ENCODE measurements at places on chromosomes 11 and 22.

- no peak for DNase-seq
Measured at GRCh38 chr11:56340289-56340688, 5.5 kb upstream of the OR8K1 start.

DNA sequence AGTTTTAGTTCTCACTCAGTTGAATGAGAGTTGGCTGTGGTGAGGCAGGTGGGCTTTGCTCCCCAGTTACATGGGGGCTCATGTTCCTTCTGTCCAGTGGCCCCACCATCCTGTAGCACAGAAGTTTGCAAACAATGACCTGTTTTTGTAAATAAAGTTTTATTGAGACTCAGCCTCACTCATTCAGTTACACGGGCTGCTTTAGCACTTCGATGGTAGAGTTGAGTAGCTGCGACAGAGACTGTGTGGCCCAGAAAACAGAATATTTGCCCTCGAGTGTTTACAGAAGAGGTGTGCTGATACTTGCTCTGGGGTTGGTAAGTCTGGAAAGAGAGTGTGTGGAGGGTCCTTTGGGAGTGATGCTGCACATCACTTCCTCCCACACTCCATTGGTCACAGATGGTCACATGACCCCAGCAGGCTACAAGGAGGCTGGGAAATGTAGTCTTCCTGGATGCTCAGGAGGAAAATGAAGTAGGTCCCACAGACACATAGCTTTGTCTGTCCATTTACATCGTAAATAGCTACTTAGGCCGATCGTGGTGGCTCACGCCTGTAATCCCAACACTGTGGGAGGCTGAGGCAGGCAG is 34.6 kb downstream of the IFT27 start:
- DNase-seq, result no peak

GRCh38 chr22:45208993-45209838 is 31.5 kb downstream of the KIAA0930 start:
- DNase-seq, result no peak

DNA sequence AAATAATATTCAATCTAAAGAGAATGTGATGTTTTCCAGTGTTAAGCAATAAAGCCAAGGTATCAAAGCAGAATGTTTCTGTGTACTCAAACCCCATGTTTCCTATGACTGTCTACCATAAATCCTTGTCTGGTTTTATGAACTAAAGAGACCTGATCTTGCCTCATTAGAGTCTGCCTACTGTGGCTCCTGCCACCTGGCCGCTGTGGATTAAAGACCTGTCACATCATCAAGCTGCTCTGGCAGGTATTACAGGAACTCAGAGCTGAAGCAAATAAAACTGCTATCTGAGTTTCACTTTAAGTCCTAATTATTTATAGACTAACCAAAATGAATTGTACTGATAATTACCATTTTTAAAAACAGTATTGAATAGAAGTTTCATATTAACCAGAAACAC is 207.8 kb upstream of the CCDC90B start:
- no peak for DNase-seq

DNA sequence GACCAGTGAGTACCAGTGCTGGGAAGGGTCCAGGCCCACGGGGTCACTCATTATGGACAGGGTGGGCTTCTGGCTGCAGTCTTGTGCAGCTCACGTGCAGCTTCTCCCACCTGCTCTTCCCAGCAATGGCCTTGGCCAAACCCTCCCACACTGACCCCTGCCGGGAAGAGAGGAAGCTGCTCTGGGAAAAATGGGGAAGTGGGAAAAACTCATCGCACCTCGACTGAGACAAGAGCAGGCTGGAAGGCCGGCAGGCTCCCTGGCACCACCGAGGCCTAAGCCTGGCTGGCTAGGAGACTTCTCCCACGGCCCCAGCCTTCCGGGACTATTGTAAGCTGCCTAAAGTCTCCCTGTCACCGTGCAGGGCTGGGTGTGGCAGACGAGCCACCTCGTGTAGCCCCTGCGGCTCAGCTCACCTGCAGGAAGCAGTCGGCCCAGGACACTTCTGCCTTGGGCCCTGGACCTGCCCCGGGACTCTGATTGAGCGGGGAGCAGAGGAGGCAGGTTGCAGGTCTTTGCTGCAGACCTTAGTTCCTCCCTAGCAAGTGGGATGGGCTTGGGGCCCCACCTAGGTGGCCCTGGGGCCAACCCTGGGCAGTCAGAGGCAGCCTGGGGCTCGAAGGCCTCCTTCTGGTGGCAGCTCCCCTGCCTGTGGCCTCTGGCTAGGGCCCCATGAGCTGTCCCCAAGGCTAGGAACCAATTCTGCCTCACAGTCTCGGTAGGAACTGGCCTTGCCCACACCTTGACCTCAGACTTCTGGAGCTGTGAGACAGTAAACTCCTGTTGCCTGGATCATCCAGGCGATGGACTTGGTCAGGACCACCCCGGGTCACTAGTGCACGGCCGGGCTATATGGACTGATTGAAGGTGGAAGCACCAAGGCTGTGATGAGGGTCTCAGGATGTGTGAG is 23.1 kb downstream of the MRGPRG start:
- no peak for DNase-seq

DNA sequence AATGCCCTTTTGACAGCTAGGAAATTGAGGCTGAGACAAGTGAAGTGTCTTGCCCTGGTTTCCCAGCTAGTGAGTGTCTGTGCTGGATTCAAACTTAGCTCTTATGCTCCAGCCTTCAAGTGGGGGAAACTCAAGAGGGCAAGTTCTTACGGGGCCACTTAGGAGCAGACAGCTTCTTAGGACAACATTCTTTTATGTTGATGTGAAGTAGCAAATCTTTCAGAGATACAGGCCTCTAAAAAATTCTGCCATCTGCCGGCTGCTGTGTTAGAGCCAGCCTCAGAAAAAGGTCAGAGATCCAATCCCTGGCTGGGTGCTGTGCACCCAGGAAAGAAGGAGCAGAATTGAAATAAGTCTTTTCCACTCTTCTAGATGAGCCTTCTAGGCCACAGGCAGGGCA is 26.6 kb downstream of the TIMP3 start:
- DNase-seq, result no peak

DNA sequence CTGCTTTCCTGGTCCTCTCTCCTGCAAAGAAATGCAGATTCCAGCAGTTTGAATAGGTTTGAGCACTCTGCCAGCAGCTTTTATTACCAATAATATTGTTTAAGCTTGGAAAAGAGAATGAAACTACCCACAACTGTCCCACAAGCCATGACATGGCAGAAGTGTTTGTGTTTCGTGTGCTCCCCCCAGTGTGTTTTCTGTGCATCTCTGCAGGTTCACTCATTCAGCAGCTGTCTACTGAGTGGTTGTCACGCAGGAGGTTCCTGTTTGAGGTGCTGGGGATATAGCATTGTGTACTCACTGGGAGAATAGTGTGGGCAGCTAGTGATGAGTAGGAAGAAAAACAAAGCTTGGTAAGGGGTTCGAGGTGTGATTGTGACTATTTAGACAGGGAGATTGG is 55.3 kb upstream of the SUSD2 start:
- DNase-seq, result no peak

- DNase-seq, result no peak
Measured at GRCh38 chr11:119030029-119030328, 698 bp downstream of the SLC37A4 start.

DNA sequence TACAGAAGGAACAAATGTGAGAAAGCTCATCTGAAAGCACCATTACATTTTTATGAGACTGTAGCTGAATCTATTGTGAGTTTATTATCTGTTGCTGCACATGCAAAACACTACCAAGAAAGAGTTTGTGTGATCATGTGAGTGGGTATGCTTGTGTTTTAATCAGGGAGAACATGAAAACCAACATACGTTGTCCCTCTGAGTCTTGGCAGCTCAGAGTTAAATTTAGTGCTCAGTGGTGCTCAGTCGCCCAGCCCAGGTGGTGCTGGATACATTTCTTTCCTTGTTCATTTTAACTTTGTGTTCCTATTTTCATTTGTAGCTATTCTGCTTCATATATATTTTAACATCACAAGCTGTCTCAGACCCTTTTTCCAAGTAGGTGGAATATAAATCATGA is 500.6 kb downstream of the NTM start:
- DNase-seq, result no peak

GRCh38 chr11:55658608-55659007 is 3.4 kb upstream of the OR4C6 start:
- no peak for DNase-seq

GRCh38 chr11:45470151-45470793 is 184.1 kb upstream of the SYT13 start:
- DNase-seq, result no peak

DNA sequence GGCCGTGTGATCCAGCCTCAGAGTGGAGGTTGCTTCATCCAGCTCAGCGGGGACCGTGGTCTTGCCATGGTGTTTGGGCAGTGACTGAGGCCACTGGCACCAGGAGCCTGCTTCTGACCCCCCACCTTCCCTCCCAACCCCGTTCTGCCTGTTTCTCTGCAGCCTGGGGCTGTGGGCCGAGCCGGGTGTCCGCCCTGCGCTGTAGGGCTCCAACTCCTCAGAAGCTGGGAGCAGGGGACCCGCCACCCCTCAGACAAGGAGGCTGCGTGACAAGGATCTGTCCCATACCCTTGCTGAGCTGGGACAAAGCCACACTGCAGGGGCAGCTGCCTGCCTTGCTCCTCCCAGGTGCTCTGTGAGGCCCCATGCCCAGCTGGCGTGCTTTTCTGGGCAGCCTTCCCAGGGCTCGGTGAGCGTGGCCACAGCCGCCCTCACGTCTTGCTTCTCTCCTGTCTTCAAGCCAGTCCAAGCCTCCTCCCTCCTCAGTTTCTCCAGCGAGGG is 11.7 kb upstream of the ARFGAP3 start:
- no peak for DNase-seq
